ENCODE measurements at places on chromosomes 7 and 10. TPM values are rescaled to one million over a fixed set of nuclear protein-coding genes. Genes with fewer than 3 reads are reported as not detected.

DNA sequence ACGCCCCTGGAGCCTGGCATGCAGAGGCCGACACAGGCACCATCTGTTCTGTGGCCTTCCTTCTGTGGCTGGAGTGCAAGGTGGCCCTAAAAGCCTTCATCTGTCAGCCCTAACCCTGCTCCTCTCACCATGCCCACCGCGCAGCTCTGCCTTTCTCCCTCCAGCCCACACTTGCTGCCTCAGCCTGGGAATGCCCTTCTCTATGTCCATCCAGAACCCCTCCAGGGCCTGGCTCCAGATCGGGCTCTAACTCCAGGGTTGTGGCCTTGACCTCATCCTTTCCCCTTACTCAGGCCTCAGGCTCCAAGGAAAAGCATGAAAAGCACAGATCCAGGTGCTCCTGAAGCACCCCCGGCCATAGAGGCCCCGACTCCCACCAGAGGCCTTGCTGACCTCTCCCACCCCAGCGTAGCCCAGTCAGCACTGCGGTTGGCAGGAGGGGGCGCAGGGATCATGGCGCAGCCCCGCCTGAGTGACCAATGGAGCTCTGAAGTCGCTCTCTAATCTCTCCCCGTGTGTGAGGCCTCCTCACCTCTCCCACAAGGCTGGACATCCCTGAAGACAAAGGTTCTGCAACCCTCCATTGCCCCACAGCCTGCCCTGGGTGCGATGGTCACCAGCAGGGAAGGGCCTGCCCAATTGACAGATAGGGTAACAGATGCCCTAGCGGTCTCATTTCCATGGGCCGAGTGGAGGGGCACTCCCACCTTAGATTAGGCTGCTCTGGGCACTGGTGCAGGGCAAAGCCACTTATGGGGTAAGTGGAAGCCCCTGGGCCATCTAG is 9.2 kb downstream of the ZCCHC24 start:
- no peaks in the 10 kb centered on the region for H3K27me3 ChIP-seq
- peaks cover 46% of the 10 kb centered on the region for H3K36me3 ChIP-seq
- peak overlapping the region; percentile 75 for H3K27ac ChIP-seq
- DNase-seq = no peak
- H3K4me1 ChIP-seq = peaks cover 93% of the 10 kb centered on the region
- no peak overlapping the region for H3K4me3 ChIP-seq

DNA sequence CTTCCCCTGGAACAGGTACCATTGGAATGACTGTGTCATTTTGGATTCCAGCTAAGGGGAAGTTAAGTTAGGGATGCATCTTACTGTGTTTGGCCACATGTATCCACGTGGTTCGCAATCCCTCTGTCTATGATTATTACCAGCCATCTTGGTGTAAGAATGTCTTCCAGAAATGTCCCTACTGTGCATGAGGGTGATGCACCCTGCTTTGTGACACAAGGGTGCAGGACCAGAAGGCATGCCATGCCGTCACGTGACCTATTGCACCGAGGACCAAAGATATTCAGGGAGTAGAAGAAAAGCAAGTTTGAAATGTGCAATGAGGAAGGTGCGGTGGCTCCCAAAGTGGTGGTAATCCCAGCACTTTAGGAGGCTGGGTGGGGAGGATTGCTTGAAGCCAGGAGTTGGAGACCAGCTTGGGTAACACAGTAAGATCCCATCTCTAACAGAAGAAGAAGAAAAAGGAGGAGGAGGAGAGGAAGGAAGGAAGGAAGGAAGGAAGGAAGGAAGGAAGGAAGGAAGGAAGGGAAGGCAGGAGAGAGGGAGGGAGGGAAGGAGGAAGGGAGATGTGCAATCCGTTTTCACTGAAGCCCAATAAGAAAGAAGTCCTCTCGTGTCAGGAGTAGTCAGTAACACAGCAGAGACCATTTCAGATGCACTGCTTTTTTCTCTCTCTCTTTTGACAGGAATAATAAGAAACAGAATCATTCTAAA is 42.5 kb upstream of the USP6NL start:
- H3K36me3 ChIP-seq = no peaks in the 10 kb centered on the region
- no peak overlapping the region for H3K4me3 ChIP-seq
- H3K27me3 ChIP-seq = no peaks in the 10 kb centered on the region

DNA sequence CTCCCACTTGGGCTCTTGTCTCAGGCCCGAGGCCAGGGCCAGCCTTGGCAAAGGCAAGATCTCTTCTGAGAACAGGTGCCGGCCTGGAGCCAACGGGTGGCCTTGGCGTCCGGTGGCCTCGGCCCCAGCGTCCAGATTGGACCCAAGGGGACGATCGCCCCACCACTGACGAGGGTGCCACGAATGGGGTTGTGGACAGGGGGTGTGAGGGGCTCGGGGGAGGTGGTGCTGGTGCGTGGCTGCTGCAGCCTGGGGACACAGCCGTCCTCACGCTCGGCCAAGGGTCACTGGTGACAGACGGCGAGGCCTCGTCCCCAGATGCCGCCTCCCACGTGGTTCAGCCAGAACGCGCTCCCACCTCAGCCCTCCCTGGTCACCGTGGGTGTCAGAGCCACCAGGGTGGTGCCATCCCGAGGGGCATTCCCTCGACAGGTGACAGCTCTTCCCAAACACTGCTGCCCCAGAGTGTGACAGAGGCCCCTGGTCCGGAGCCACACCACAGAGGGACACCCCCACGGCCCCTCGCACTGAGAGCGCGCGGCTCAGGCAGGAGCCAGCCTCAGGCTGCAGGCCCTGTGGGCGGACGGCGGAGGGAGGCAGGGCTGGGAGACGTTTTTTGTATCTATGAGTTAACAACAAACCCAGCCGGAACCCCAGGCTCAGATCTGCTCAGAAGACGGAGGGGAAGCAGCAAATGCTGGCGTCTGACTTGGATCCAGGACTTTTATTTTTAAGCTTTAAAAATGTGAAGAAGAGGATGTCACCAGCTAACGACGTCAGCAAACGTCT is 18.5 kb upstream of the CFAP46 start:
- H3K27ac ChIP-seq = no peak overlapping the region
- H3K27me3 ChIP-seq = peaks cover 11% of the 10 kb centered on the region
- no peak overlapping the region for H3K4me3 ChIP-seq
- H3K4me1 ChIP-seq = peaks cover 23% of the 10 kb centered on the region

The HTRA1 gene
- total RNA-seq = 166 TPM

The CPEB3 gene
- total RNA-seq = 29.3 TPM

Data from spinal cord (tissue), 10 donors.